ENCODE measurements at places on chromosomes 3 and 15.

DNA sequence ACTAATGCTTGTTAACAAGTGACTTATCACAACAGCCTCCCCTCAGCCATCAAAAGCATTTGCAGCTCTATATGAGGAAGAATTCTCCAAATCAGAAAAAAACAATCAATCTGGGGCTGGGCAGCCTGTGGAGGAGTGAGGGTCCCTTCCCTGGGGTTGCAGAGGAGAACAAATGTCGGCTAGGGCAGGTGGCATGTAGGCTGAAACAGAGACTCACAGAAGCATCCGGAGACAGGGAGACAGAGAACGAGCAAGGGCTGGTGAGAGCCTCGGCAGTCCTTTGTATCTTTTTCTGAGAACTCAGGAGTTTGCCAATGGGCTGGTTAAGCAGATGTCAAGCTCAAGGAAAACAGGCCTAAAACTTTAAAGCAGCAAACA lies 15.8 kb downstream of the ITGA11 start:
- DNase-seq: no peak

- DNase-seq: no peak
These were observed 69.7 kb downstream of the SCN5A start for GRCh38 chr3:38579551-38580449.

- no peak for DNase-seq
These were observed 94.7 kb downstream of the PDZRN3 start for GRCh38 chr3:73530022-73530396.

- no peak for DNase-seq
These were observed 30.8 kb downstream of the BOC start for GRCh38 chr3:113242096-113242581.

- no peak for DNase-seq
These were observed 235.1 kb upstream of the TPRG1 start for GRCh38 chr3:188936597-188937107.

DNA sequence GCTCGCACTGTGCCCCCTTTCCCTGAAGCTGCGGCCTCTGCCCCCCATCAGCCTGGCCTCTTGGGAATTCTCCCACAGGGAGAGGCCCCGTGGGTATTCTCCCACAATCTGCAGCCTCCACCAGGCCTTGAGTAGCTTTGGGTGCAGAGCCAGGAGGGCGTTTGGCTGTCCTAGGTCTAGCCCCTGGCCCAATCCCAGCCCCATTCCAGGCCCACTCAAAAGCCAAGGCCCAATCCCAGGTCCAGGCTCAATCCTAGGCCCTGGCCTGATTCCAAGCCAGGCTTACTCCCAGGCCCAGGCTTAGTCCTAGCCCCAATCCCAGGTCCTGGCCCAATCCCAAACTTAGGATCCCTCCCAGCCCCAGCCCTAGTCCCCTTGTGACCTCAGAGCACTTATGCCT lies 59.8 kb downstream of the CHCHD4 start:
- no peak for DNase-seq

DNA sequence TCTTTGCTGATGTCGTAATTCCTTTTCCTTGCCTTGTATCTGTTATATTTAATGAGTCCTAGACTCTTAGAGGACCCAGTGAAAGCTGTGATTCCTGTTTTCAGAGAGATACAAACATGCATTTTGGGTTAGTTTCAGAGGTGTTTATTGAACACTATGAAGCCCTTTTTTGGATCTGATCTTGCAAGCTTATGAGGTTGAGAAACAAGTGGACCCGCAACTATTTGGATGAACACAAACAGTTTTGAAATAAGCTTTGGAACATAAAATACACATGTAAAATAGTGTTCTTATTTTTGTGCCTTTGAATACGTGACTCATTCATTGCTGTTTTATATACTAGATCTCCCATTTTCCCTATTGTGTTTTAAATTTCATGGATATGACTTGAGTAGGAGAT lies 33.5 kb downstream of the SNRK start:
- DNase-seq: no peak

GRCh38 chr3:130934442-130935089 lies 40.7 kb downstream of the ATP2C1 start:
- no peak for DNase-seq

DNA sequence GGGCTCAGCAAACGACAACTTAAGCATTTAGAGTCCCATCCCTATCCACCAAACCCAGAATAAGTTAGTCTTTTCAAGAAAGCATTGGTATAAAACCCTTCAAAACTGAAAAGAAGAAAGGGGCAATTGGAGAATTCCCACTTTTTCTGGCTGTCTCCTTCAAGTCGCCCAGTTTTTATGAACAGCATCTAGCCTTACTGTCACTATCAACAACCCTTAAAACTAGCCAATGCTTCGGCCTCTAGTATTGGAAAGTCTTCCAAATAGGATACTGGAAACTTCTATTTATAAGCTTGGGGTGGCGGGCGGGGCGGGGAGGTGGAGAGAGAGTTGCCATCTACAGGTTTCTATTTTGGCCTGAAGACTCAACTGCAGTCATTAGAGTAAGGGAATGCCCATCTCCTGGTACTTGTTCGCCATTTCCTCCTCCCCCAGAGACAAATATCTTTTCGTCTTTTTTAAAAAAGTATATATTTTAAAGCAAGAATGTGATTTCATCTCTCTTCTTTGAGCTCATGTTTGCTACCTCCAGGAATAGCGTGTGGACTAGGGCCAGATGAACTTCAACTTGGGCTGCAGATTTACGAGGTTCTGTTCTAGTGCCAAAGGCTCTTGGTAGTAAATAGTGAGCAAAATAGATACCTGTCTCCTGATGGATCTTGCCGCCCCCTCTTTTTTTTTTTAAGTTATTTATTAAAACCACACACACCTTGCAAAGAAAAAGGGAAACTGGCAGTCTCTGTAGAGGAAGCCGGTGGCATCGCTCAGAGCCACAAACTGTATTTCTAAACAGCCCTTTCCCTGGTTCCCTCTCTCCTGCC lies 2.7 kb downstream of the BCL6 start:
- DNase-seq: no peak

DNA sequence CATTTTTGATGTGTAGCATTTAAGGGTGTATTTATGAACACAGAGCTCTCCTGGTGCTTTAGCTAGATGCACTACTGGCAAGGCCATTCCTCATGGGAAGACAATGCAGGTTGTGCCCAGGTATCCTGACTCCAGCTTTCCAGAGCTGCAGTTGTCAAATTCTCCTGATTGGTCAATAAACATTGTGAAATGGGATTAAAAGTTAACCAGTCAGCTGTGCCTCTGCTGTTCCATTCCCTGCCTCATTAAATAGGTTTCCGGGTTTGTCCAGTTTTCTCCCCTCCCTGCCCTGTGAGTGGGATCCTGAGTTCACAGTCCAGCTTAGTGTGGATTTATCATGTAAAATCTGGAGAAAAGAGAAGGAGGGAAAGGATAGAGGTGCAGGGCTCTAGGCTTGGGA lies 207.3 kb downstream of the SQOR start:
- peak; percentile 64 for DNase-seq

DNA sequence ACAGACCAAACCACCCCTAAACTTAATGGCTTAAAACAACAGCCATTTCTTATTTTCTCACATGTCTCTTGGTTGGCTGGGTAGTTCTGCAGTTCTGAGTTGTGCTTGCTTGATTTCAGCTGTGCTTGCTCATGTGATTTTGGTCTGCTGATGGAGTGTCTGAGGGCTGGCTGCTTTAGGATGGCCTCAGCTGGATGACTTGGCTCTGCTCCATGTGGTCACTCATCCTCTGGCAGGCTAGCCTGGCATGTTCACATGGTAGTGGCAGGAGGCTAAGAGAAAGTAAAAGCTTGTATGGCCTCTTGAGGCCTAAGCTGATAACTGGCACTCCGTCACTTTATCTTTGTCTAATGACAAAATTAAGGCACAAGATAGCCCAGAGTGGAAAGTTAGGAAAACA lies 4.1 kb downstream of the SV2B start:
- DNase-seq: peak; percentile 23

DNA sequence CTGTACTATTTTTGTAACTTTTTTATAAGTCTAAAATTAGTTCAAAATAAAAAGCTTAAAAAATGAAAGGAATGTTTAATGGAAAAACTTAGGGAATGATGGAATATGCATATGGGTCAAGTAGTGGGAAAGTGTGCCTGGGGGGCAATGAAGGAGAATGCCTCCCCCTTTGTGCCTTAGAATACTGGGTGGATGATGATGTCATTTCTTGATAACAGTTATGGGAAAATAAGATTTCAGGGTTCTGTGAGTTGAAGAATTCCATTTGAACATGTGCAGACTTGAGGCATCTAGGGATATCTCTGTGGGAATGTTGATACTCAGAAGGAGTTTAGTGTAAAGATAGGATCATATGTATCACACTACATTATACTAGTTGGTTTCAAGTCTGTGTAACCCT lies 13.8 kb downstream of the WDR93 start:
- DNase-seq: no peak

DNA sequence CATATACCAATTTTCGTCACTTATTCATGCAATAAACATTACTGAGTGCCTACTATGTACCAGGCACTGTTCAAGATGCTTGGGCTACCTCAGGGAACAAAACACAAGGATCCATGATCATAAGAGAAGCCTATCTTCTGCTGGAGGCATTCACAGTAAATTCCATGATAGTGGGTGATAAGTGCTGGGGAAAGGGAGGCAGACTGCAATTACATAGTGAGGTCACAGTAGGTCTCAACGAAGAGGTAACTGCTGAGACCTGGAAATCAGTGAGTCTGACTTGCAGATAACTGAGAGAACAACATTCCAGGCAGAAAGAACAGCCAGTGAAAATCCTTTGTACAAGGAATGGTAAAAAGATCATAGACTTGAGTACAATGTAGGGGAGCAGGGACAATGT lies 33.6 kb downstream of the RAF1 start:
- DNase-seq: no peak

DNA sequence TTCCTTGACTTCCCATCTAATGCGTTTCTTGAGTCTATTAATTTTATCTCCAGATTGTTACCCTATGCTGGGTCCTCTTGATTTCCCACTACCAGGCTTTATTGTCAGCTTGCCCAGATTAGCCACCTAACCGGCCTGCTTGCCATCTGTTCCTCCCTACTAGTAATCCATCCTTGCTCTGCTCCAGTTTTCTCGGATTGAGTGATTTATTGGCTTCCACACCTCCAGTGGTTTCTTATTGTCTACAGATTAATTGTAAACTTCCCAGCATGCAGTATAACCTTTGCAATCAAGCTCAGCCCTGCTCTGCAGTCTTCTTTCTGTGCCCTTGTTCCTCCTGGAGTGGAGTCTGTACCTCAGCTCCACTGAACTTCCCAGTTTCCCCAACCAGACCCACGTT lies 63.4 kb downstream of the ARHGEF26 start:
- DNase-seq: no peak

- DNase-seq: no peak
These were observed 286.9 kb downstream of the NFKBIZ start for GRCh38 chr3:102136183-102136582.

- DNase-seq: no peak
These were observed 265.9 kb downstream of the SHQ1 start for GRCh38 chr3:72582211-72582878.

DNA sequence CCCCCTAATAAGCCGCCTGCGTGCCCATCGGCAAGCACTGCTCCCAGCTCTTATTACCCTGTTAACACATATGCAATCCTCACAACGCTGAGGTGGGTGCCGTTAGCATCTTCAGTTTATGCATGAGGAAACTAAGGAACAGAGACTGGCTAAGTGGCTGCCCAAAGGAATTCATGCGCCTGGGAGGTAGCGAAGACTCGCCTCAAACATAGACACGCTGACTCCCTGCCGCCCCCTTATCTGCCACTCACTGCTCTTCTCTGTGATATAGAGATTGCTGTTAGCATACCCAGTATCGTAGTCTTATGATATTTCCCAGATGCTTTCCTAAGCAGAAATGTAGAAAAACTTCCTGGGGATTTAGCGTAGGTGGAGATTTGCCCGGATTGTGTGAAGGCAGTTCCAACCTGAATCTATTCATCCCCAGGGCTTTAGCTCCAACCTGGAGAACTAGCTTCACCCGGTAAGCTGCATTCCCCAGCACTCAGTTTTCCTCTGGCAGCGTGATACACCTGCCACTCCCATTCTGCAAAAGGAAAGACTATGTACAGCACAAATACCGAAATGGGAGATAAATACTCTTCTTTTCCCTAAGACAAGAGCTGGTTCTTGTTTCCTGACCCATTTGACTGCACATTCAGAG lies 23.7 kb upstream of the CD47 start:
- DNase-seq: no peak

GRCh38 chr3:25289663-25290062 lies 138.4 kb upstream of the RARB start:
- no peak for DNase-seq

- DNase-seq: no peak
These were observed 80.8 kb downstream of the FBN1 start for GRCh38 chr15:48564690-48565089.
